ENCODE measurements at places on chromosomes 5 and 9. TPM values are rescaled to one million over a fixed set of nuclear protein-coding genes. Genes with fewer than 3 reads are reported as not detected.

The ATP10B gene
- total RNA-seq = 4.7 TPM

The ARL14EPL gene
- not detected for total RNA-seq

DNA sequence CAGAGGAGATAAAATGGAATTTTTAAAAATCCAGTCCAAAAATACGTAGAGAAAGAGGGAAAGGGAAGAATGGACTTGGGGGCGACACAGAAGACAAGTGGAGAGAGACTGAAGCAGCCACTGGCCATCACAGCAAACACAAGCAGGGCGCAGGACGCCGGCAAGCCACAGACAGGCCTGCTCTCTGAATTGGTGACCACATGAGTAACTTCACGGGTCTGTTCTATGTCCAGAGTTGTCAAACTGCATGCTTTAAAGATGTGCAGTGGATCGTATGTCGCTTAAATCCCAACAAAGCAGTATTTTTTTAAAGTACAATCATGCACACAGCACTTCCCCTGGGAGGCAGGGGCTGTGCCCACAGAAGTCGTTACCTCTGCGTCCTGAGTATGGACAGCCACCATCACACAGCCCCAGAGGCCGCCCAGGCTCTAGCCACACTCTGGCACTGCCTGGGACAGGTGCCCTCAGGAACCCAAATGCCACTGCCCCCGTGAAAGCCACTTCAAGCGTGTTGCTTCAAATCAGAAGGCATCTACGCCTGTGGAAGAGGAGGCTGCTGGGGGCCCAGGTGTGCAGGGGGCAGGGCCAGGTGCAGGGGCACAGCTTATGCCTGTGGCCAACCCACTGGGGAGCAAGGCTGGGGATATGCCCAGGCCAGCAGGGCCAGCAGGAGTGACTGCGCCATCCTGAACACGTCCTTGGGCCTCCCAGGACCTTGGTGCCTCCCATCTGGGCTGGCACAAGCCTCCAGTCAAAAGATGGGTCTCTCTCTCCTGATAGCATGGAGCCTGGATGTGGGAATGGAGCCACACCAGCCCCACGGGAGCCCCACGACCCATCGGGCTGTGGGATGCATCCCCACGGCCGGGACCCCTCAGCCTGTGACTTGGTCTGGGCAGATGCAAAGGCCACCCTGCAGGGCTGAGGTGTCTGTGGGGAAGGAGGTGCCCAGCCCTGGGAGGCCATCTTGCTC lies 5.9 kb upstream of the LRRC14B start:
- no peak for DNase-seq

- DNase-seq = no peak
Observed at GRCh38 chr9:120616966-120617935, 37.3 kb upstream of the CDK5RAP2 start.

- no peak for DNase-seq
Observed at GRCh38 chr9:136829412-136829811, 12.9 kb upstream of the AJM1 start.

- no peak for DNase-seq
Observed at GRCh38 chr9:16070455-16071145, 517.8 kb downstream of the CCDC171 start.

- DNase-seq = no peak
Observed at GRCh38 chr9:28365020-28365640, 791.8 kb upstream of the C9orf72 start.

DNA sequence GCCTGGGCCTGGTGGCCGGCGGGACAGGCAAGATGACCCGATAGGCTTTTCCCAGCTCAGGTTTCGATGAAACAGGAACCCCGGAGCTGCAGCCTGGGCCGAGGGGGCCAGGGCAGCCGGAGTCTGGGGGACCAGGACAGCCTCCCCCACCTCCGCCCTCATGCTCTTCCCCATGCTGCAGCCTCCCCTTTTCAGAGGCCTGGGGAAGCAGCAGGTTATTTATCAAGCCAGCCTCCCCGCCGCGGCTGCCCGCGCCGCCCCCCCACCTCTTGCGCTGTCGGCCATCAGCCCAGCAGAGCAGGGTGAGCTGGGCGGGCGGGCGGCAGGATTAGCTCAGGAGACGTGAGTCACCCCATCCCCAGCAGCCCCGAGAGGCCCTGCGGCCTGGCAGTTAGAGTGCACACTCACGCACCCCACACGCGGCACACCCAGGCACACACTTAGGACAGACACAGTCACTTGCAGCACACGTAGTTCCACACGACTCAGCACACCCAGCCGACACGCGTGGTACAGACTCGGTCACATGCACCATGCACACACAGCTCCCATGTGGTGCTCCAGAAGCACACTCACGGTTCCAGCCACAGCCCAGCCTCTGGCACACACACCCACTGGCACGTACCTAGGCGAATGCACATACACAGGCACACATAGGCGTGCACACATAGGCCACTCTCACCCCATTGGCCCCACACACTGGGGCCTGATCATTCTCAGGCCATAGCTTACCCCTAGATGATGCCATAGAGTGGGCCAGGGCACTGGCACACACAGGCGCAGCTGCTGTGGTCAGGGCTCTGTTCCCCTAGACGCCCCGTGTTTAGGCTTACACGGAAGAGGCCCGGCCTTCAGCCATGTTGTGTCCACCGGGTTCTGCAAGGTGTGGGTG lies 13.0 kb downstream of the CXXC5 start:
- peak; percentile 88 for DNase-seq

- DNase-seq = no peak
Observed at GRCh38 chr5:163594951-163595350, 89.5 kb downstream of the MAT2B start.
